Smooth muscle cell of trachea (primary cell): ENCODE measurements at places on chromosomes 6 and 20. TPM values are rescaled to one million over a fixed set of nuclear protein-coding genes. Genes with fewer than 3 reads are reported as not detected.

Gene VNN1
- total RNA-seq, result not detected in 2 replicates

Gene PDE7B
- 45.7 and 48.1 TPM in 2 replicates for total RNA-seq

Gene NOX3
- not detected in 2 replicates for total RNA-seq

Gene GPR6
- total RNA-seq, result not detected in 2 replicates

Gene MLIP
- not detected in 2 replicates for total RNA-seq

Gene YWHAB
- total RNA-seq, result 88.7 and 158 TPM in 2 replicates

Gene TMEM217
- total RNA-seq, result 1.5 and 1.8 TPM in 2 replicates
